Parietal lobe (tissue), 2 donors: ENCODE measurements at places on chromosomes 13 and 19. TPM values are rescaled to one million over a fixed set of nuclear protein-coding genes. Genes with fewer than 3 reads are reported as not detected.

The ZNF573 gene
- total RNA-seq: 47.0 TPM

The FFAR3 gene
- total RNA-seq: not detected

The MED4 gene
- total RNA-seq: 26.6 TPM

The URAD gene
- not detected for total RNA-seq

The MEIOSIN gene
- total RNA-seq: not detected

The TGFBR3L gene
- total RNA-seq: not detected

The ICAM3 gene
- 0.63 TPM for total RNA-seq
